ENCODE measurements at places on chromosomes 7 and 10.

GRCh38 chr10:133484818-133485217 is 31.1 kb downstream of the SCART1 start:
- no peak for DNase-seq

DNA sequence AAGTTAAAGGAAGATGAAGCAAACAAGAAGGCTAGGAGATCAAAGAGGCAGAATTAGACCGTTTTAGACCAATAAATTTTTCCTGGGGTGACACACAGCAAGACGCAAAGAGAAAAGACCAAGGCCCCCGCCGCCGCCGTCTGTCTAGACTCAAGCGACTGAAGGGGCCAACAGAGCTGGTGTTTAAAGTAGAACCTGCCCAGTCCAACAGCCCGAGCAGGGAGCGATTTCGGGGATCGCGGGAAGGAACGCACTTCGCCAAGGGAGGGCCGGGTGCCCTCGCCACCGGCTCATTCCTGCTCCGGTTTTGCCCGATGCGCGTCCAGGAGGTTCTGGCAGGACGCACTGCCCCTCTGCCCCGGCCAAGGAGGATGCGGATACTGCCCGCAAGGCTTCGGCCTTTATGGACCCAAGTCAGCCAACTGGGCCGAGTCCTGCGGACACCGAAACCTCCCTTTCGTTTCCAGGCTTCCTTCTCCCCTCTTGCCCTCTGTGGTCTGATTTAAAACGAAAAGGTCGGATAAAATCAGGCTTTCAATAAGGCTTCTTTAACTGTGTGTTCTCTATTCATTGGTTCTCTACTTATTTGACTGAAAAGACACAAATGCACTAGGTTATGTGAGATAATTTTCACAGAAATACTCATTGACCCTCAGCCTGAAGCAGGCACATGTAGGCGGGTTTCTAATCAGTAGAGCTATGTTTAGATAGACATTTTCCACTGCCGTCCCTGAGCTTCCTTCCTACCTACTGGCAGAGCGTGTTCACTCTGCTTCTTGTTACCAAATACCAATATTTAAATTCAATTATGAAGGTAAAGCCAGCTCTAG is 2.2 kb upstream of the HOXA7 start:
- no peak for DNase-seq

- no peak for DNase-seq
Observed at GRCh38 chr10:118173296-118173695, 126.6 kb upstream of the RAB11FIP2 start.

- DNase-seq: no peak
Observed at GRCh38 chr7:74311305-74311744, 22.1 kb downstream of the CLIP2 start.

GRCh38 chr7:43077732-43078391 is 34.6 kb upstream of the HECW1 start:
- DNase-seq: no peak

GRCh38 chr10:15120523-15120922 is 23.4 kb downstream of the RPP38 start:
- DNase-seq: no peak

- DNase-seq: no peak
Observed at GRCh38 chr7:113883096-113883495, 35.7 kb downstream of the PPP1R3A start.

DNA sequence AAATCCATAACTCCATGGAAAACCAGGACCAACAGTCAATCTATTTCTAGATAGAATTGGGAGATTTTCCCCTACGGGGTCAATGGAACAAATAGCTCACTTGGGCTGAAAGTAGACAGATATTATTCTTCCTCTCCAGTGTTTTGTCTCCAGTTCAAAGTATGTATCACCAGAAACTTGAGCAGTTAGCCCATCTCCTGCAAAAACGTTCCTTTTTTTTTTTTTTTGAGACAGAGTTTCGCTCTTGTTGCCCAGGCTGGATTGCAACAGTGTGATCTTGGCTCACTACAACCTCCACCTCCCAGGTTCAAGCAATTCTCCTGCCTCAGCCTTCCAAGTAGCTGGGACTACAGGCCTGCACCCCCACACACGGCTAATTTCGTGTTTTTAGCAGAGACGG is 390.0 kb upstream of the AUTS2 start:
- DNase-seq: no peak

DNA sequence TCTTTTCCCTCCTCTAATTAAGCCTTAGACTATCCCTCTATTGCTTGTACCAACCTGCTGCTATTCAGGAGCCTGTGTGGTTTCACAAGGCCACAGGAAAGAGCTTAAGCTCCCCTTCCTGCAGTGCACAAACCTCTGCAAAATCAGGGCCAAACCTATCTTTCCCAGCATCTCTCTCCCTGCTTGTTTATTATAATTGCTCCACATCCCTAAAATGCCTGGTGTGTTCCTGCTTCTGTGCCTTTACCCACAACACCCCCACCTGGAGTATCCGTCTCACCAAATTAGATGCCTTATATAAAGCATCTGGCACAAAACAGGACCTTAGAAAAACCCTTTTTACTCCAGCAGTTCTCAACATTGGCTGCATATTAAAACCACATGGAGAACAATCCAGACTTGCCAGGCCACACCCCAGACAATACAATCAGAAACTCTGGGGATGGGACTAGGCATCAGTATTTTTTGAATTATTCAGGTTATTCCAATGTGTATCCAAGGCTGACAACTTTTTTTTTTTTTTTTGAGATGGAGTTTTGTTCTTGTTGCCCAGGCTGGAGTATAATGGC is 16.7 kb downstream of the SEC31B start:
- DNase-seq: no peak

- no peak for DNase-seq
Observed at GRCh38 chr7:78284945-78285344, 486.4 kb downstream of the PHTF2 start.

DNA sequence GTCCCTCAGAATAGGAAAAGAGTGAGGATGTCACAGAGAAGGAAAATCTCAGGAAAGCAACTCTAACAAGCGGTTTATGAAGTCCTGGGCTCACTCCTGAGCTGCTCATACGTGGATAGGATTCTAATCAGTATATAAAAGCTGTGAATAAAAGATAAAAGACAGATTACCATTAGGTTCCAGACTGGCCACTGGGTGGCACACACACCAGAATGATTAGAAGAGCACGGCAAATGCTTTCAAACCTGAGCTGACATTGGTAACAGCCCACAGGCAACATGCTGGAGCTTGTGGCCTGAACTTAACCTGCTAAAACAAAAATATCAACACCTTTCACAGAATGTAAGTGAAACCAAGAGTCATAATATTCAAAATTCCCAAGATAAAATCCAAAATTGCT is 370.8 kb downstream of the GRID1 start:
- DNase-seq: no peak

GRCh38 chr7:100963386-100963785 is 6.0 kb upstream of the MUC12 start:
- no peak for DNase-seq

- no peak for DNase-seq
Observed at GRCh38 chr10:84599254-84599653, 270.9 kb downstream of the CCSER2 start.

DNA sequence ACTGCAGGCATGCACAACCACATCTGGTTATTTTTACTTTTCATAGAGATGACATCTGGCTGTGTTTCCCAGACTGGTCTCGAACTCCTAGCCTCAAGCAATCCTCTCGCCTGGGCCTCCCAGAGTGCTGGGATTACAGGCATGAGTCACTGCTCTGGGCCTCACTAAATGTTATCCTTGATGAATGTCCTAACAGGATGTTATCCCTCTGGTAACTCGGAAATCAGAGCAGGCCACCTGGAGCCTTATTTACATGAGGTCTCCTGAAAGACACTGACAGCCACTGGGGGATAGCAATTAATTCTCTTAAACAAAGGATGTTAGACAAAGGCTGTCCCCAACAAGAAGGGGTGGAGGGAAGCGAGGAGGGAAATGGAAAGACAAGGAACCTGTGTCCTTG is 4.5 kb upstream of the ZNF438 start:
- DNase-seq: no peak

- no peak for DNase-seq
Observed at GRCh38 chr7:92834507-92835260, 1.7 kb downstream of the CDK6 start.

DNA sequence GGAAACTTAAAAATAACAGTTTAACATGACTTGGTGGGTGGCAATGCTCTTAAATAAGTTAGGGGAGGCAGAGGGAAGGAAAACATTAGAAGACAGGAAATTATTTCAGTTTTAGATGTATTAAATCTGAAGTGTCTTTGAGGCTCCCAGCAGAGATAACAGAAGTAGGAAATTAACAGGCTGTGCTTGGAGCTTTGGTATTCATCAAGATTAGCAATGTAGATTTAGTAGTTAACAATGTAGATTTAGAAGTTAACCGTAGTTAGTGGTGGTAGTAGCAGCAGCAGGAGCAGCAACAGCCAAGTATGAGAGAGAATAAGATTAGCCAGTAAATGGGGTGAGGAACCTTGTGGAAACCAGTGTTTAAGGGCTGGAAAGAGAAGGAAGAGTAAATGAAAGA is 48.7 kb upstream of the UBN2 start:
- no peak for DNase-seq

- no peak for DNase-seq
Observed at GRCh38 chr7:155645662-155646061, 1.2 kb downstream of the RBM33 start.

DNA sequence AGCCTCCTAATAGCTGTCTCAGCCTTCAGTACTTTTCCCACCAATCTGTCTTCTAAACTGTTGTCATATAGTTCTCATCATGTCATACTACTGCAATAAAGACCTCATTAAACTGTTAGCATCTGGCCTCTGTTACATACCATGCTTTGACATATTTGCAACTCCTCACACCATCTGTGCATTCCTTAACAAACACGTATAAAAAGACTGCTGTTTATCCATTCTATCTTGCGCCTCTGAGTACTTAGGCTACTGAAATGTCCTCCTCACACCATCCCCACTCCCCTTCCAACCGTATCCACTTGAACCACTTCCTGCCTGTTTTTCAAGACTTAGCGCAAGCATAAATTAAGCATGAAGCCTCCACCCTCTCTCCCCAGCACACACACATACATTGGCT is 41.6 kb downstream of the SLC16A9 start:
- DNase-seq: no peak

- DNase-seq: no peak
Observed at GRCh38 chr10:36888925-36889573, 236.3 kb upstream of the ANKRD30A start.

GRCh38 chr10:3347413-3348182 is 175.0 kb upstream of the PITRM1 start:
- DNase-seq: no peak

DNA sequence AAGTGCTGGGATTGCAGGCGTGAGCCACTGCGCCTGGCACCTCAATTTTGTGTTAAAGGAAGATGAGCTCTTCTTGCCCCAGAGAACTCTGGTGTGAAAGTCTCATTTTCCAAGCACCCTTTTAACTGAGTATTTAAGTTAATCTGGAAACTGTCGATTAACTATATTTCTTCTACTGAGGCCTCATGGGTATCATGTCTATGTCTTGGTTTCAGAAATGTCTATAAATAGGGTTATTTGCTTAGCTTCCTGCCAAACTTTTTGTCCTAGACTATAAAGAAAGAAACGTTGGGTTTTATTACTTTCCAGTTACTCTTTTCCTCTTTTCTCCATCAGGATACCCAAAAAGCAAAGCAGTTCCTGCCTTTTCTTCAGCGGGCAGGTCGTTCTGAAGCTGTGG is 102.4 kb downstream of the LRRC4 start:
- no peak for DNase-seq

DNA sequence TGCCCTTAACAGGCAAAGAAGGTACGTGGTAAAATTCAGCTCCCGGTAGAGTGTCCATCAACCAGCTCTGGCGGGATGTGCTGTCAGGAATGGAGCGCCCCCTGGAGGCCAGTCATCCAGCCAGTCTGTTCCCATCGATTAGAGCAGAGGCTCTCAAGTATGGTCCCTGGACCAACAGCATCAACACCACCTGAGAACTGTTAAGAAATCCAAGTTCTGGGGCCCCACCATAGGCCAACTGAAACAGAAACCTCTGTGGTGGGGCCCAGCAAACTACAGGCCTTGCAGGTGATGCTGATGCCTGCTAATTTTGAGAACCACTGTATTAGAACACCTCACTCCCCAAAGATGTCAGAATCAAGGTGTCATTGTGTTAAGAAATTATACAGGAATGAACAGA is 109.2 kb downstream of the DPY19L1 start:
- DNase-seq: peak; percentile 7

GRCh38 chr7:91034459-91035368 is 229.5 kb upstream of the FZD1 start:
- DNase-seq: peak; percentile 60

Data from NCI-H1930 (cell line).